ENCODE measurements at places on chromosomes 5 and 9. TPM values are rescaled to one million over a fixed set of nuclear protein-coding genes. Genes with fewer than 3 reads are reported as not detected.

- no peak for DNase-seq
- H3K36me3 ChIP-seq, result no peaks in the 10 kb centered on the region
- H3K27me3 ChIP-seq, result no peaks in the 10 kb centered on the region
- H3K4me3 ChIP-seq, result no peak overlapping the region
- no peaks in the 10 kb centered on the region for H3K4me1 ChIP-seq
- H3K27ac ChIP-seq, result no peak overlapping the region
Observed at GRCh38 chr9:99287641-99288040, 65.6 kb downstream of the SEC61B start.

- H3K27ac ChIP-seq, result peak overlapping the region; percentile 68
- H3K4me1 ChIP-seq, result peaks cover 62% of the 10 kb centered on the region
- no peaks in the 10 kb centered on the region for H3K36me3 ChIP-seq
- peaks cover 17% of the 10 kb centered on the region for H3K27me3 ChIP-seq
- peak; percentile 57 for DNase-seq
Observed at GRCh38 chr5:139698490-139699146, 50.5 kb downstream of the CXXC5 start.

- H3K27ac ChIP-seq, result peak overlapping the region; percentile 64
- H3K36me3 ChIP-seq, result no peaks in the 10 kb centered on the region
- H3K4me1 ChIP-seq, result no peaks in the 10 kb centered on the region
- H3K4me3 ChIP-seq, result no peak overlapping the region
Observed at GRCh38 chr9:19223724-19224123, 6.8 kb upstream of the DENND4C start.

DNA sequence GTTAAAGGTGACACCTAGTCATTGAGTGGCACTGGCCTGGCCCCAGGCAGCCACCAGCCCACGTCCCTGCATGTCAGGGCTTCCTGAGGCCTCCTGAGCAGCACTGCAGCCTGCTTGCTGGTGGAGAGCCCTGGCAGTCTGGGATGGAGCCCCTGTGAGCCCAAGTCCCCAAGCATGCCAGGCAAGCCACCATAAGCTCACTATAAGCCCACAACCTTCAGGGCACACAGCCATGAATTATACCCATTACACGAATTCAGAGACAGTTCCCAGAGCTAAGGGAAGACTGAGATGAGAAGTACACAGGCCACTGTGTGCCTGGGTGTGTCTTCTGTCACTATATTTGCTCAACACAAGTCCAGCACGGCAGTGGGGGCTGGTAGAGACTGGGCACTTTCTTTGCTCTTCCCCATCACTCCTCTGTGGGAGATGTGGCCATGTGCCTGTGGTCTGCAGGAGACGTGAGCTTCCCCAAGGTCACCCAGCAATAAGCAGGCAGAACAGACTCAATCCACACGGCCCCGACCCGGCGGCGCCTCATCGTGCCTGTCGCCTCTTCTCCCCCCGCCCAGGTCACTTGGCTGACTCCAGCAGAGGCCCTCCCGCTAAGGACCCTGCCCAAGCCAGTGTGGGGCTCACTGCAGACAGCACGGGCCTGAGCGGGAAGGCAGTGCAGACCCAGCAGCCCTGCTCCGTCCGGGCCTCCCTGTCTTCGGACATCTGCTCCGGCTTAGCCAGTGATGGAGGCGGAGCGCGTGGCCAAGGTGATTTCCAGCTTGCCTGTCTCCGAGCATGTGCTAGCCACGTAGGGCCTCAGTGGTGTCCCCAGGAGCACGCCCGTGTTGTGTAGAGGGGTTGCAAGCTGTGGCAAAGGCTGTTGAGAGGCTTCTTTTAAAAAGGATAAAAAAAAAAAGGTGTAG is 114.8 kb downstream of the WNK2 start:
- H3K4me3 ChIP-seq, result no peak overlapping the region
- H3K36me3 ChIP-seq, result no peaks in the 10 kb centered on the region
- H3K27me3 ChIP-seq, result peaks cover 3% of the 10 kb centered on the region
- H3K4me1 ChIP-seq, result peaks cover 6% of the 10 kb centered on the region
- no peak overlapping the region for H3K27ac ChIP-seq

DNA sequence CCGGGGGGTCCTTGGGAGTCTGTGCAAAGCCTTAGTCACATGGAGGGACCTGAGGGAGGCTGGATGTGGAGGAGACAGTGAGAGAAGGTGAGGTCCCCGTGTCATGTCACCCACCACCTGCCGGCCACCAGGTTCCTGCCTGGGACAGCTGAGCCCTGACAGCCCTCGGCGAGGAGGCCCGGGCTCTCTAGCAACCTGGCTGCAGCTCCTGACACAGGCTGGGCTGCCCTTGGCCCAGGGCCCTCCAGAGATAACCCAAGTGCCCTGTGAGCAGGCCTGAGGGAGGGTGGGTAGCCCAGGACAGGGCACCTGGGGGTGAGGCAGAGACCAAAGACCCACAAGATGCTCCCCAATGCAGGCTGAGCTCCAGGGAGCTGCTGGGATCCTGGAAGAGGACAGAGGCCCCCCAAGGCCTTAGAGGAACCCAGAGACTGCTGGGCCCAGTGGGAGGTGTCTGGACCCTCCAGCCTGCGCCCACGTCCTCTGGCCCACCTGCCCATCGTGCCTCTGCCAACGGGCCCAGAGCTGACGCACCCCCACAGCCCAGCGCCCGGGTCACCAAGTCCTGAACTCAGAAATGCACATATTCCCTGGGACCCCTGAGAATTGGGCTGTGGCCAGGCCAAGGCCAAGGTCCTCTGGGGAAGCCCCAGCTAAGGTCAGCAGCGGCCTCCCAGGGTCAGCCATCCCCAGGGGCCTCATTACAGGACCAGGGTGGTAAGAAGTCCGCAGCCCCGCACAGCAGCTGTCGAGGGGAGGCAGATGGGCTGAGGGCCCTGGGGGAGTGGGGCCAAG is 8.8 kb upstream of the PTGDS start:
- H3K4me1 ChIP-seq, result peaks cover 11% of the 10 kb centered on the region
- no peak for DNase-seq
- H3K27me3 ChIP-seq, result no peaks in the 10 kb centered on the region
- no peaks in the 10 kb centered on the region for H3K36me3 ChIP-seq
- H3K4me3 ChIP-seq, result no peak overlapping the region

DNA sequence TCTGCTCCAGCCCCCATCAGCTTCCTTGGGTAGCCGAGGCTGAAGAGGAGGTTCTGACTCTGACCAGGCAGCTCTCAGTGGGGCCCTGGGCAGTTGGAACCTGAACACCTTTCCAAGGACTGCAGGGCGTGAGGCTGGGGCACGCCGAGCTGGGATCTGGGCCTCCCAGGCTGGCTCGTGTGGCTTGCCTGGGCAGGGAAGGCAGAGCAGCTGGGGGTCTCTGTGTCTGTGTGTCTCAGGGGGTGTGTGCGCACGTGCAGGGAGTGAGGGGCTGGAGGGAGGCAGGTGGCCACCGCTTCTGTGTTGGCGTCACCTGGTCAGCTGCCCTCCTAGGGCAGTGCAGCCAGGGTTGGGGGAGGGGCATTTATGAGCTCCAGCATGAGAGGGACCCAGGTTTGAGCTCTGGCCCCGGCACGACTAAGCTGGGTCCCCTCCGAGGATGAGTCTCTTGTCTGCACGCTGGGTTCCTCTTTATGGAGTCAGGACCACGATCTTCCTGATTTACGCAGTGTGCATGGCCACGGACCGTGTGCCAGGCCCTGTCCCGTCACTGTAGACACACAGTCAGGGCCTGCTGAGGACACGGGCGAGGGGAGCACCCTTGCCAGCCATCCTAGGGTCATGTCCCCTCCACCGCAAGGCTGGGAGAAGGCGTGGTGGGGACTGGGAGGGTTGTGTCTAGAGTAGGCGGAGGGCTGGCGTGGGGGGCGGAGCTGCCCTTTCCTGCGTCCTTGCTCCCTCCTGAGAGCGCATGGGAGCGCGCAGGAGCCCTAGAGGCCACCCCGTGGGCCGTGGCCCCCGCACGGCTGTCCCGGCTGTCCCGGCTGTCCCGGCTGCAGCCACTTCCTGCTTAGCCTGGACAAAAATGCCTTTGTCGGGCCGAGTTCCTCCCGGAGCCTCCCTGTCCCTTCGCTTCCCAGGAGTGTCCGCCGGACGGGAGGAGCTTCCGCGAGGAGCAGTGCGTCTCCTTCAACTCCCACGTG is 4.6 kb downstream of the ADAMTSL2 start:
- H3K4me3 ChIP-seq, result no peak overlapping the region
- no peaks in the 10 kb centered on the region for H3K36me3 ChIP-seq
- H3K4me1 ChIP-seq, result peaks cover 12% of the 10 kb centered on the region
- no peak overlapping the region for H3K27ac ChIP-seq

DNA sequence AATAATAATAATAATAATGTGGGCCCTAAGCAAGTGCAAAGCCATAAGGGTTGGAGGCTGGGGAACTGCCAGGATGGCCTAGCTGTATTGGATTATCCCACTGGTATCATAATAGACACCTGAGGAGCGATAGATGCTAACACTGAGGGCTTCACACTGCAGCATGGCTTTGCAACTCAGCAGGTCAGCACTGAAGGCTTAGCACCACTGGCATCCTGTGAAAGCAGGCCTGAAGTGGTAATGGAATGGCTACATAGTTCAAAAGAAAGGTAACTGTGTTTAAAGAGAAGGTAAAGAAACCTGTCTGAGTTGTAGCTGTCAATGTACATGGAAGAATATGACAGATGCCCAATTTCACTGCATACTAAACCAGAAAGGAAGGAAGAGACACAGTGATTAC is 359.0 kb downstream of the OSTF1 start:
- H3K36me3 ChIP-seq, result no peaks in the 10 kb centered on the region
- H3K4me1 ChIP-seq, result peaks cover 10% of the 10 kb centered on the region
- no peak for DNase-seq
- H3K27me3 ChIP-seq, result no peaks in the 10 kb centered on the region

DNA sequence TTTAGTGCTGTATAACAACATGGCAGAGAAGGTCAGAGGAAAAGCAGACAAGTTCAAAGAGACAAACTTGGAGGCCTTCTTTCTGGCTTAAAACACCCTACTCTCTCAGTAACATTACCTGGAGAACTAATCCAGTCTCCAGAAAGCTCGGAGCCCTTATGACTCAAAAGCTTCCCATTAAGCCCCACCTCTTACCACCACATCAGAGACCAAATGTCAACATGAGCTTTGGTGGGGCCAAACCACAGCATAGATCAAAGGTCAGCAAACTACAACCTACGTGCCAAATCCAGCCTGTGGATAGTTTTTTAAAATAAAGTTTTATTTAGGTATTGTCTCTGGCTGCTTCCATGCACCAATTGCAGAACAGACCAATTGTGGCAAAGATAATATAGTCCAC is 589.9 kb downstream of the DNAH5 start:
- H3K27ac ChIP-seq, result no peak overlapping the region
- no peaks in the 10 kb centered on the region for H3K36me3 ChIP-seq
- no peaks in the 10 kb centered on the region for H3K27me3 ChIP-seq
- H3K4me3 ChIP-seq, result no peak overlapping the region
- DNase-seq, result no peak

- H3K4me3 ChIP-seq, result no peak overlapping the region
- H3K27me3 ChIP-seq, result no peaks in the 10 kb centered on the region
- no peaks in the 10 kb centered on the region for H3K36me3 ChIP-seq
- no peak overlapping the region for H3K27ac ChIP-seq
- H3K4me1 ChIP-seq, result no peaks in the 10 kb centered on the region
Observed at GRCh38 chr9:72309364-72310133, 55.5 kb downstream of the ZFAND5 start.

DNA sequence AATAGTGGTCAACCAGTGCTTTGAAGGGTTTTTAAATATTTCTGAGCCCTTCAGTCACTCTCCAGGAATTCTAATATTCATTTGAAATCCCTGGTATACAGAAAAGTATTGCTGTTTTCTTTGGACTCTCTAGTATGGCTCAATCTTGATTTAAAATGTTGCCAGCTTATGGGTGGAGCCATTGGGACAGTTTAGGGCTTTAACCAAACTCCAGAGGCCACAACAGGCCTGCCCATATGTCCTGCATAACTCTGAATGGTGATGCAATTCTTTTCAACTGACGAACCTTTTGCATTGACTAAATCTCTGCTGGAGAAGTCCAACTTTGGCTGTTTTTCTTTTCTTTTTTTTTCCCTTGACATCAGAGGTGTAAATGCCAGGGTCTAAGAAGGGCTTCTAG is 10.3 kb upstream of the ANKHD1 start:
- H3K27me3 ChIP-seq, result no peaks in the 10 kb centered on the region
- H3K4me1 ChIP-seq, result no peaks in the 10 kb centered on the region
- no peak overlapping the region for H3K4me3 ChIP-seq

GRCh38 chr5:155833287-155833686 is 493.7 kb upstream of the SGCD start:
- no peaks in the 10 kb centered on the region for H3K27me3 ChIP-seq
- no peak for DNase-seq
- no peaks in the 10 kb centered on the region for H3K4me1 ChIP-seq
- H3K27ac ChIP-seq, result no peak overlapping the region
- no peak overlapping the region for H3K4me3 ChIP-seq
- H3K36me3 ChIP-seq, result no peaks in the 10 kb centered on the region

DNA sequence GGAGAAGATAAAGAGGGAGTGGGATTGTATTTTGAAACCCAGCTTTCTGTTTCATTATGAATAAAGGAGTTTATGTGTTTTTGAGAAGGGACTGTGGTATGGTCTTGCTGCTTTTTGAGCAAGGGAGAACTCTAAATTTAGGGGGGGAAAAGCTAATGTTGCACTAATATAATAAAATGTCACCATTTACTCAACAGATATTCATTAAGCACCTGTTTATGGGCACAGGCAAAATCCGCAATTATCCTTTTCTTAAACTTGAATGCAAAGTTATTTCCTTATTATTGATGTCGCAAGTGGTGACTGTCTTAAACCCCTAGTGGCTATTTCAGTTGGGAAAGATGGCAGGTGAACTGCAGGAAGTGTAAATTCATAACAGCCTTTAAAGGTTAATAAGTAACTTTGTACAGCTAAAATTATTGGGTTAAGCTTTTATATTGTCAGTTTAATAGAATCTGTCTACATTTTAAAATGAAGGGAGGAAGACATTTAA is 1.5 kb downstream of the CDC42SE2 start:
- H3K4me3 ChIP-seq, result peak overlapping the region; percentile 98
- no peaks in the 10 kb centered on the region for H3K36me3 ChIP-seq
- no peaks in the 10 kb centered on the region for H3K27me3 ChIP-seq
- H3K27ac ChIP-seq, result no peak overlapping the region
- peaks cover 26% of the 10 kb centered on the region for H3K4me1 ChIP-seq

GRCh38 chr5:87754009-87754757 is 341.5 kb upstream of the CCNH start:
- H3K4me3 ChIP-seq, result no peak overlapping the region
- H3K27ac ChIP-seq, result no peak overlapping the region
- no peak for DNase-seq
- peaks cover 21% of the 10 kb centered on the region for H3K4me1 ChIP-seq
- no peaks in the 10 kb centered on the region for H3K36me3 ChIP-seq

DNA sequence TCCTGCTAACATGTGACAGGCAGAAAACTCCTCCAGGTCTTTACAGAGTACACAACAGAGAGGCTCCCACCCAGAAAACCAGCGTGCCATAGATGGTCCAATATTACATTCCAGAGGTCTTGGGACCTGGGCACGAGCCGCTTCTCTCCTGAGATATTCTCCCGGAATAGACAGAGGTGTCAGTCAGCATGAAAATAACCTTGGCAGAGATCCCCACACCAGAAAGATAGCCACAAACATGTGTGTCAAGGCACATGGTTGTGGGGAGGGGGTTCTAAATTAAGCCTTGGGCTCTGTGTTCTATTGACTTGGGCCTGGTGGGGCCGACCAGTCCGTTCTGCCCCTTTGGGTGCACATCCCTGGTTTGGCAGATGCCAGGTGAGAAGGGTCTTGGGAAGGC is 78.4 kb downstream of the BOD1 start:
- H3K27me3 ChIP-seq, result peaks cover 3% of the 10 kb centered on the region
- H3K4me3 ChIP-seq, result no peak overlapping the region
- DNase-seq, result no peak

- peaks cover 3% of the 10 kb centered on the region for H3K36me3 ChIP-seq
- no peak for DNase-seq
- H3K27ac ChIP-seq, result no peak overlapping the region
- H3K27me3 ChIP-seq, result no peaks in the 10 kb centered on the region
Observed at GRCh38 chr5:61582887-61583286, 250.8 kb downstream of the ZSWIM6 start.

BTNL9 gene
- not detected for total RNA-seq

GDA gene
- total RNA-seq, result 12.3 TPM

SEC24A gene
- 21.6 TPM for total RNA-seq

SAXO1 gene
- 0.14 TPM for total RNA-seq

PFN3 gene
- total RNA-seq, result not detected
